ENCODE measurements at places on chromosomes 11 and 22. TPM values are rescaled to one million over a fixed set of nuclear protein-coding genes. Genes with fewer than 3 reads are reported as not detected.

GRCh38 chr11:89181111-89181510 lies 3.4 kb downstream of the TYR start:
- no peak overlapping the region for H3K4me3 ChIP-seq
- H3K27ac ChIP-seq: no peak overlapping the region
- DNase-seq: no peak
- H3K36me3 ChIP-seq: no peaks in the 10 kb centered on the region
- H3K4me1 ChIP-seq: no peaks in the 10 kb centered on the region

DNA sequence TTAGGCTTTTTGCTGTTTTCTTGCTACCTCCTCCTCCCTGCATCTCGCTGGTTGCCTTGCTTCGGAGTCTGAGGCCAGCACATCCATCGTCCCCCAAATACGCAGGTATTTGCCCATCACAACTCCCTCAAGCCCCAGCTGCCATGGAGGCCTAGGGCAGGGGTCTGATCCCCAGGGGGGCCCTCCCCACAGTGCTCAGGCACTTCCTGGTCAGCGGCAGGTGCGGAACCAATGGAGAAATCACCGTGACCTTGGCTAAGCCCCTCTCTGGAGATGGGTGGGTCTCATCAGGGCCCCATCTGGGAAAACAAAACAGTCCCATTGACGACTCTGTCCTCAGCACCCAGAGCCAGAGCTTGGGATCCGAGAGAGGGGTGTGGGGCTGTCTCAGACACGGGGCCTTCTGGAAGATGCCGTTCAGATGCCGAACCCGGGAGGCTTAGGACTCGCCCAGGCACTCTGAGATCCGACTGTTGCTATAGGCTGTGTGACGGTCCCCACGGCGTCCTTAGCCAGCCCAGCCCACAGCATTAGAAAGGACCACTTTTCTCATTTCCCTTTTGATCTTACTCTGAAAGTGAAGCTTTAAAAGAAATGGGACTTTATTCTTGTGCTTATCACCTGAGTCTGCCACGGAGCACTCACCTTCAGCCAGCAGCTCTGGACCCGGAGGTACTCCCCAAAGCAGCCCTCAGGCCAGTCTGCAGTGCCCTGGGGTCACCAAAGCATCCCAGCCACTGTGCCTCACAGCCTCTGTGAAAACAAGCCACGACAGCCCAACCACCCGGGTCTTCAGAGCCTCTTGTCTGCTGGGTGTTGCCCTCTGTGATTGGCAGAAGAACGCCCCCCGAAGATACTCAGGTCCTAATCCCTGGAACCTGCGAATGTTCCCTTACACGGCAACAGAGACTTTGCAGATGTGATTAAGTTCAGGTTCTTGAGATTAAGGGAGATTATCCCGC lies 61.2 kb upstream of the SLC22A12 start:
- no peak overlapping the region for H3K4me3 ChIP-seq
- no peaks in the 10 kb centered on the region for H3K27me3 ChIP-seq
- no peaks in the 10 kb centered on the region for H3K4me1 ChIP-seq
- H3K36me3 ChIP-seq: no peaks in the 10 kb centered on the region
- no peak for DNase-seq
- H3K27ac ChIP-seq: no peak overlapping the region

- H3K4me3 ChIP-seq: no peak overlapping the region
- no peak overlapping the region for H3K27ac ChIP-seq
- DNase-seq: no peak
These were observed 58.6 kb downstream of the LRRC4C start for GRCh38 chr11:41400819-41401382.

- H3K4me3 ChIP-seq: peak overlapping the region; percentile 82
- H3K27ac ChIP-seq: peak overlapping the region; percentile 87
- H3K27me3 ChIP-seq: no peaks in the 10 kb centered on the region
- peaks cover 10% of the 10 kb centered on the region for H3K4me1 ChIP-seq
- no peak for DNase-seq
These were observed 1.4 kb downstream of the SLC25A22 start for GRCh38 chr11:796565-797295.

- no peak overlapping the region for H3K27ac ChIP-seq
- no peak for DNase-seq
- H3K27me3 ChIP-seq: no peaks in the 10 kb centered on the region
- no peak overlapping the region for H3K4me3 ChIP-seq
These were observed 109.2 kb upstream of the GAL start for GRCh38 chr11:68575025-68575665.

DNA sequence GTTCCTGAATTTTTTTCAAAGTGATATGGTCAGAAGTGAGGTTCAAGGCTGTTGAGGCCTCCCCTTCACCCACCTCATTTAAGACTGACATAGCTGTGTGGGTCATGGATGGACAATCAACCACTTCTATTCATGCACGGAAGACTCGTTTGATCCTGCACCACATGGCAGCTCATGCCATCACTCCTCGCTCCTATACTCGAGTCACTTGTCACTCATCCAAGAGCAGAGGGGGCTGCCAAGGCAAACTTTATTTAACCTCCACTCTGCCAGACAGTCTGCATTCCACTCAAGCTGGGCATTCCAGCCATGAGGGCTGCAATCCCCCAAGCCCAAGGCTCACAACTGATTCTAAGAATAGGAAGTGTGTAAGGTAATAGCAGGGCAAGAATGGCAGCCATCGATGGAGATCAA lies 34.1 kb downstream of the SNX19 start:
- H3K4me1 ChIP-seq: no peaks in the 10 kb centered on the region
- no peaks in the 10 kb centered on the region for H3K36me3 ChIP-seq
- no peak overlapping the region for H3K27ac ChIP-seq
- H3K27me3 ChIP-seq: no peaks in the 10 kb centered on the region

The SLC16A8 gene
- not detected for total RNA-seq

The LMO2 gene
- total RNA-seq: 19.5 TPM

The CCND1 gene
- total RNA-seq: 42.3 TPM

The CAPN5 gene
- 6.1 TPM for total RNA-seq

The FOXRED2 gene
- 9.9 TPM for total RNA-seq

The CRY2 gene
- total RNA-seq: 44.2 TPM

The GPR83 gene
- total RNA-seq: 3.3 TPM

The CRYBB3 gene
- total RNA-seq: 0.66 TPM

Measured in breast epithelium (tissue), 4 donors.